Activated naive CD4-positive, alpha-beta T cell (primary cell): ENCODE measurements at places on chromosomes 1 and 21.

DNA sequence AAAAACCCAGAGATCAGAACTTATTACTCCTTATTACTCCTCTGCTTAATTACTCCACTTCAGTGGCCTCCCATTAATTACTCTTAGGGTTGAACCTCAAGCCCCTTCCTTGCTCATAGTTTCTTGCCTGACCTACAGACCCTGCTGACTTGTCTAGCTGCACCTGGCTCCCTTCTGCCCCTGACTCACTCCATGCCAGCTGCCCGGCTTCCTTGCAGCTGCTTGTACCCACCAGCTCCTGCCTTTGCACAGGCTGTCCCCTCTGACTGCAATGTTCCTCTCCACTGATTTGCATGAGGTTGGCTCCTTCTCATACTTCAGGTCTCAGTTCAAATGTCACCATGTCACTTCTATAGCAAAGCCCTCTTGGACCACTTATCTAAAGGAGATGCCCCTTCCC lies 1.9 kb upstream of the PTPRU start:
- no peak for DNase-seq

DNA sequence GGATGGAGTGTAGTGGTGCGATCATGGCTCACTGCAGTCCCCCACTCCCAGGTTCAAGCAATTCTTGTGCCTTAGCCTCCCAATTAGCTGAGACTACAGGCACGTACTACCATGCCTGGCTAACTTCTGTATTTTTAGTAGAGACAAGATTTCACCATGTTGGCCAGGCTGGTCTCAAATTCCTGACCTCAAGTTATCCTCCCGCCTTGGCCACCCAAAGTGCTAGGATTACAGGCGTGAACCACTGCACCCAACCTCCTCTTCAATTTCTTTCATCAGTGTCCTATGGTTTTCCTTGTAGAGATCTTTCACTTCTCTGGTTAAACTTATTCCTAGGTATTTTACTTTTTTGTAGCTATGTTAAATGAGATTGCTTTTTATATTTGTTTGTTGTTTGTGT lies 10.7 kb upstream of the MAST2 start:
- DNase-seq, result no peak

- DNase-seq, result no peak
Measured at GRCh38 chr1:53617851-53618499, 121.0 kb downstream of the GLIS1 start.

- no peak for DNase-seq
Measured at GRCh38 chr1:169371404-169371803, 3.4 kb downstream of the BLZF1 start.

GRCh38 chr1:244862699-244863490 lies 1.4 kb downstream of the HNRNPU start:
- DNase-seq, result peak; percentile 95

DNA sequence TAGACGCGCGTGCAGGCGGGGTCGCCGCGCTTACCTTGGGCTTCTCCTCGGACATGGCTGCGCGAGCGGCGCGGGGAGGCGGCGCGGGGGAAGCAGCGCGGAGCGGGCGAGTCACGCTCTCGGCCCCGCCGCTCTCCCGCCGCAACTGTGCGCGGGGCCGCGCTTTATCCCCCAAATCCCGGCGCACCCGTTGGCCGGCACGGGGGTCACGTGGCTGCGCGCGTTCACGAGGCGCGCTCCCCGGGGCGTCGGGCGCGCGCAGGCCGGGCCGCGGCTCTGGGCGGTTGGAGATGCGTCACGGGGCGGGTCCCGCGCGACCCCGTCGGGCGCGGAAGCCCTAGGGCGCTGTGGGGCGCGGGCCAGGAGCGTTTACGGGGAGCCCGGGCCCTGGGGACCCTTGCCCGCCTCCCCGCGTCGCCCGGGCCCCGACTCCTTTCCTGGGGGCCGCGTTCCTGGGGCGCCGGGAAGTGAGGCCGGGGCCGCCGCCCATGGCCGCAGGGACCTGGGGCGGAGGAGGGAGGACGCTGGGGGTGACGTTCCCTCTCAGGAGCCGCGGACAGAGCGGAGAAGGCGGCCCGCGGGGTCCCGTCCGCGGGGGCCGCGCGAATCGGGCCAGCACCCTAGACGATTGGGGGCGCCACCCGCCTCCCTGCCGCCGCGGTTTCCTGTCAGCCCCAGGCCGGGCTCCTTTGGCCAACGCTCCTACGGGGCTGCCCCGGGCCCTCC lies at the start of gene SUMO3:
SUMO3 (minus strand) TSS at position 149 of the 726 bp plus-strand sequence; CDS start at position 55, 94 bp downstream.
- peak; percentile 78 for DNase-seq

DNA sequence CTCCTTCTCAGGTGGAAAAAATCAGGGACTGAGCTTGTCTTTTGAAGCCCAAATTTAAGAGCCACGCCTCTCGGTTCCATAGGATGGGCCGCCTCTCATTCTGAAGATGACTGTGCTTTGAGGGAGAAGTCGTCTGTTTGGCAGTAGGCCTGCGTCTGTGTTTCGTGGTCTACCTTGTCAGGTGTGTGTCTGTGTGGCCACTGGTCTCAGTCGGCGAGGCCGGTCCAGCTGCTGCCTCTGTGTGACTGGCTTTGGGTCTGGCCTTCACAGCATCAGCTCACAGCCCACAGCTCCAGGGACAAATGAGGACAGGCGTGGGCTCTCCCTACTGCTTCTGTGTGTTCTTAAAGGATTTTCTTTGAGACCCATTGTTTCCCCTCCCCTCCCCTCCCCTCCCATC lies 50.3 kb downstream of the B3GALT5 start:
- DNase-seq, result no peak

DNA sequence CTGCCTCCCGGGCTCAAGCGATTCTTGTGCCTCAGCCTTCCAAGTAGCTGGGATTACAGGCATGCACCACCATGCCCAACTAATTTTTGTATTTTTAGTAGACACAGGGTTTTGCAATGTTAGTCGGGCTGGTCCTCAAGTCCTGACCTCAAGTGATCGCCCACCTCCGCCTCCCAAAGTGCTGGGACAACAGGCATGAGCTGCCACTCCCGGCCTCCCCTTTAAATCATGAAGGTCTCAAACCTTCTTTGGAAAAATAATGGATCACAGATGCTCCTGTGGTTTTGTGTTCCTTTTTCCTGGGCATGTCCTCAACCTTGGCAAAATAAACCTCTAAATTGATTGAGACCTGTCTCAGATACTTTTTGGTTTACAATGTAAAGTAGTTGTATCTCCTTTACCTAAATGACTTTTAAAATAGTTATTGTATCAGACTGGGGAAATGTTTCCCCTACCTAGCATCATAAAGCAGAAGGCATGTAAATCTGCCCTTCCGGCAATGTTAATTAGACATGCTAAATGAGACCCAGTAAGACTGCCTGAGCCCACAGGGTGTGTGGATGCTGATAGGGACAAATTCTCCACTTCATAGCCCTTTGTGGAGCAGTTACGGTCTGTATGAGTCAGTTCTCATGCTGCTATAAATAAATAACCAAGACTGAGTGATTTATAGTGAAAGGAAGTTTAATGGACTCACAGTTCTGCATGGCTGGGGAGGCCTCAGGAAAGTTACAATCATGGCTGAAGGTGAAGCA lies 27.8 kb downstream of the CBR1 start:
- no peak for DNase-seq

- DNase-seq, result no peak
Measured at GRCh38 chr1:61605607-61606321, 119.2 kb downstream of the TM2D1 start.

GRCh38 chr1:116147972-116148371 lies 36.8 kb downstream of the MAB21L3 start:
- no peak for DNase-seq

- no peak for DNase-seq
Measured at GRCh38 chr1:154971341-154971998, 923 bp upstream of the SHC1 start.

GRCh38 chr1:163241746-163242145 lies 39.0 kb upstream of the RGS5 start:
- DNase-seq, result no peak

DNA sequence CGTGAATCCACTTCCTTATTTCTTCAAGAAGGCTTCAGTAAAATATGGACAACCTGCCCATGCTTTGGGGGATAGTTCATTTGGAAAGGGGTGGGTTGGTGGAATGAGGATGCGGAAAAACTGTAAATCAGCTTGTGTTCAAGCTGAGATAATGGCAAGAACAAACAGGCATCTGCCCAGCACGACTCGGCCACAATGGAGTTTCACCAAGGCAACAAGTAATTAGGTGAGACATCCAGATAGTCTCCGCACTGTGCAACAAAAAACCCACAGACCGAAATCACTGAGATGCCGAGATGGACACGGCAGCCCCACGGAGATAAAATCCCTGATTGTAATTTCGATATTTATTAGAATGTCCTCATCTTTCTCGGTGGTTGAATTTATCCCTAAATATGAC lies 455.2 kb downstream of the AJAP1 start:
- DNase-seq, result no peak

- DNase-seq, result no peak
Measured at GRCh38 chr21:46569081-46569480, 35.8 kb downstream of the S100B start.

DNA sequence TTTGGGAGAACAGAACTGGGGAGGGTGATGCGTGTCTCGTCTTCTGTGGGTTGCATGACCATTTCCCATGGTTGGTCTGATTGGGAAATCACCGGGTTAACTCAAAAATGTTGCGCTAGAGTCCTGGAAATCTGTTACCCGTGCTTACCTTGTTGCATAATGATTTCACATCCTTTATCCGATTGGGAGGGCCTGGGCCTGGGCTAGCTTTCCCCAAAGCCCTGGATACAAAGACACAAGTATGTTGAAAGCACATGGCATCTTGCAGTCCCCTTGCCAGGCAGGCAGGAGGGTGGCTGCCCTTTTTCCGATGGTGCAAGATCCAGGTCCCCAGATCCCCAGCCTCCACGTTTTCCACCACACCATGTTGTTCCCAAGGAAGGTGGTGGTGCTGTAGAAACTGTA lies 582 bp downstream of the TRPM2 start:
- no peak for DNase-seq

GRCh38 chr1:17551755-17552234 lies 12.3 kb downstream of the ARHGEF10L start:
- DNase-seq, result no peak

DNA sequence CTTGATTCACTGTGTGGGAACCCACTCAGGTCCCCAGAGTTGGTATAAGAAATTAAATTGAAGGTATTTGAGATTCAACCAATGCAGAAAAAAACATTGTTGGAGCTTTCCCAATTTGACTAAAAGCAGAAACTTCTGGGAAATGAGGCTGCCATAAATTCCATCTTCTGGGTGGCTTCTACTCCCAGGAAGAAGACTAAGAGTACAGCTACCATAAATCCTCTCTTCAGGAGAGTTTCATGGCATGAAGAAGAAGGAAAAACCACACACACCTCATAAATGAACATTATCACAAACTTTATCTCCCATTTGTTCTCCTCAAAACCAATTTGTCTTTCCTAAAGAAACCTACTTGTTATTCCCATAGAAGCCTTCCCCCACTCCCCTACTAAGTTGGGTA lies 283.9 kb downstream of the DPYD start:
- DNase-seq, result no peak

- DNase-seq, result no peak
Measured at GRCh38 chr1:73092383-73092782, 810.0 kb upstream of the NEGR1 start.

- no peak for DNase-seq
Measured at GRCh38 chr1:47849005-47849521, 148.1 kb downstream of the TRABD2B start.

GRCh38 chr21:38950435-38951094 lies 144.8 kb downstream of the ETS2 start:
- no peak for DNase-seq

GRCh38 chr1:45037456-45037855 lies 25.4 kb downstream of the UROD start:
- no peak for DNase-seq
